ENCODE measurements at places on chromosomes 4 and X. TPM values are rescaled to one million over a fixed set of nuclear protein-coding genes. Genes with fewer than 3 reads are reported as not detected.

- DNase-seq, result no peak
Measured at GRCh38 chrX:48487362-48487798, 11.4 kb downstream of the FTSJ1 start.

- DNase-seq, result peak; percentile 64
Measured at GRCh38 chr4:76801621-76802235, 96.2 kb downstream of the SOWAHB start.

- no peak for DNase-seq
Measured at GRCh38 chr4:166421556-166422156, 548.6 kb downstream of the TLL1 start.

DNA sequence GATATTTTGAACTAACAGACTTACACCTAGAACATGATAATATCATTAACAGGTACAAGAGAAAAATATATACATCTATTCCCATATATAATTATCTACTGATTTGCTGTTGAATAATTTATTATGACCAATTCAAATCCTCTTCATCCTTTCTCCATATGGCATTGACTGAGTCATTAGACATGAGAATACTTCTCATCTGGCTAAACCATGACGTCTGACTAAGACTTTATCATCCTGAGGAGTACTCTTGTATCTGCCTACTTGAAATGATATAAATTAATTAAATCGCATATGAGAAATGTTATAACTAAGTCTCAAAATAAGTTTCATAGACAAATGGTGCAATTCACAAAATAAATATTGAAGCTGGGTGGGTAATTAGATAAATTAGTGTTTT is 67.4 kb downstream of the EMCN start:
- no peak for DNase-seq

GRCh38 chrX:114903618-114904017 is 113.8 kb downstream of the IL13RA2 start:
- no peak for DNase-seq

GRCh38 chr4:123517971-123518370 is 121.4 kb downstream of the SPRY1 start:
- DNase-seq, result no peak

DNA sequence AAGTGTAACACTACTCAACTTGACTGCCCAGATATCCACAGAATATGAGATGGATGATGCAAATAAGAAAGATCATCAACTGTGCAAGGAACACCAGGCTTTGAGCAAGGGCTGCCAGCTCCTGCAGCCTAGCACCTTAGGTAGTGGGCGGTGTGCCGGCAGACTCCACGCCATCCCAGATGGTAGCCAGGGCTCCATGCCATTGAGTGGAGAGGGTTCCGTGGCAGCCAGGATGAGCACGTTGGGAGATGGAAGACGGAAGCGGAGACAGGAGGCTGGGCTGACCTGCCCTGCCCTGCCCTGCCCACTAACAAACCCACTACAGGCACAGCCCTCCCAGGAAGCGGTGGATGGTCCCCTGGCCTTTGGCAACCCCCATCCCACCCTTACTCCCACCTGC is 51.9 kb downstream of the TMPRSS11F start:
- DNase-seq, result no peak

DNA sequence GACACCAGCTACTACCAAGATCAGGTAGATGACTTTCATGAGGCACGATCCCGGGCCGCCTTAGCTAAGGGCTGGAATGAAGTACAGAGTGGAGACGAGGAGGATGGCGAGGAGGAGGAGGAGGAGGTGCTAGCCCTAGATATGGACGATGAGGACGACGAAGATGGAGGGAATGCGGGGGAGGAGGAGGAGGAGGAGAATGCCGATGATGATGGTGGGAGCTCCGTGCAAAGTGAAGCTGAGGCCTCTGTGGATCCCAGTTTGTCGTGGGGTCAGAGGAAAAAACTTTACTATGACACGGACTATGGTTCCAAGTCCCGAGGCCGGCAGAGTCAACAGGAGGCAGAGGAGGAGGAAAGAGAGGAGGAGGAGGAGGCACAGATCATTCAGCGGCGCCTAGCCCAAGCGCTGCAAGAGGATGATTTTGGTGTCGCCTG is 481 bp downstream of the UTP3 start:
- DNase-seq, result peak; percentile 24

DNA sequence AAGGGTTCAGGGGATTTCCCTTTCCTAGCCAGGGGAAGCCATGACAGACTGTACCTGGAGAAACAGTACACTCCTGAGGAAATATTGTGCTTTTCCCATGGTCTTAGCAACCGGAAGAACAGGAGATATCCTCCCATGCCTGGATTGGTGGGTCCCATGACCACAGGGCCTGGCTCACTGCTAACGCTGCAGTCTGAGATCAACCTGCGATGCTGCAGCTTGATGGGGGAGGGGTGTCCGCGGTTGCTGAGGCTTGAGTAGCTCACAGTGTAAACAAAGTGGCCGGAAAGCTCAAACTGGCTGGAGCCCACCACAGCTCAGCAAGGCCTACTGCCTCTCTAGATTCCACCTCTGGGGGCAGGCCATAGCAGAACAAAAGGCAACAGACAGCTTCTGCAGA is 819.5 kb downstream of the TECRL start:
- DNase-seq, result no peak

DNA sequence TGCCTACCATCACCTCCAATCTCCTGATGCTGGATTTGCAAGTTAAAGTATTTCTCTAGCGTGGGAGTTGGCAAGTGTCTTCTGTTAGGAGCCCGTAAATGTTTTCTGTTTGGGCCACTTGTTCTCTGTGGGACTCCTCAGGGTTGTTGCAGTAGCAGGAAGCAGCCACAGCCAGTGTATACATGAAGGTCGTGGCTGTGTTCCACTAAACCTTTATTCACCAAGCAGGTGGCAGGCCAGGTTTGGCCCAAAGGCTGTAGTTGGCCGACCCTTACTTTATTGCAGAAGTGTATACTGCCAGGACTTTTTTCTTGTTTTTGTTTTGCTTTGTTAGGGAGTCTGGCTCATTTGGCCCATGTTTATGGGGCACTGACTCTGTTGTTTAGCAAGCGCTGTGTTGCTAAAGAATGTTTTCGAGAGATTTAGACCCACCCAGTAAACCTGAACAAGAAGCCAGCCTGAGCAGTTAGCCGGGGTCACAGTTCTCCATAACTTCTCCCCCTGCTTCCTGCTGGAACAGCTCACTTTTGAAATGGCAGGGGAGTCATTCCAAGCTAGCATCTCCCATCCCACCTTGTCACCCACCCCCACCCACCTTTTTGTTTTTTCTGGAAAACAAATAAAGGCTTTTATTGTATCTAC is 58.8 kb downstream of the SHROOM2 start:
- no peak for DNase-seq

- DNase-seq, result peak; percentile 82
Measured at GRCh38 chr4:153221783-153222706, 17.8 kb downstream of the TRIM2 start.

- peak; percentile 88 for DNase-seq
Measured at GRCh38 chr4:84966382-84967242, at the start of gene WDFY3. Gene WDFY3 (minus strand): TSS chr4:84966690. CDS start chr4:84860591, 106,099 bp downstream.

- DNase-seq, result no peak
Measured at GRCh38 chr4:112153211-112153791, 8.0 kb downstream of the FAM241A start.

GRCh38 chrX:71282514-71283402 is 677 bp upstream of the NONO start:
- DNase-seq, result peak; percentile 26

DNA sequence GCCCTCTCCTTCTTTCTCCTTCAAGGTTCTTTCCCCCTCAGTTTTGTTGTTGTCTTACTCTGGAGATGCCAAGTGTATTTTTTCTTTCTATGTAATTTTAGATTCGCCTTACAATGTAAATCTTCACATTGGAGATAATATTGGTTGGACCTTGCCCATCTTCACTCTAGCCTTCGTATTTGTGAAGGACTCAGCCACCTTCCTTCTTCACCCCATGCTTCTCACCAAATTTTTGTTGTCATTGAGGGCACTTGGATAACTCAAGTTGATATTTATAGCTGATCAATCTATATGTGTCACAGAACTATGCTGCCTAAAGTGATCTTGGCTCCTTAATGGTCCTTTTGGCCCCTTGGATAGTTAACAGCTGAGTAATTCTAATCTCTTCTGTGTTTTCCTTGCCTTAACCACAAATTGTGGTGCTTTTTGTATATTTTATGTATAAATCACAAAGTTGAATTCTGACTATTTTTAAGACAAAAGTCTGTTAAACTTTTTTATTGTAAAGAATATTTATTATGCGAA is 6.5 kb downstream of the SPRY1 start:
- DNase-seq, result no peak

DNA sequence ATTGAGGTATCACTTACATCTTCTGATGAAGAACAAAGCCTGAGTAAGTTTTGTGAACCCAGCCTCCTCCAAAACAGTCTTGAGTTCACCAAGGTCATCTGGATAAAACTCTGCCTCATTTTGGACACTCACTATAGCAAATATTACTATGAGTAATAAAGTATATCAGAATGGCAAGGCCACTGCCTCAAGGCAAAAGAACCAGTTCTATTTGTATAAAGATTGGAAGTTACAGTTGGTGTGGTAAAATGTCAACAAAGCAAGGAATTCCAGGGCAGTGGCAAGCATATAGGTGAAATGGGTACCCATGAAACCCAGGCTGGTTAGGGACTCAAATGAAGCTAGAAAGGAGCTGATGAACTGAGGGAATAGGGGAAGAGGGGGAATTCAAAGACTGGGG is 2.4 kb upstream of the ARHGEF6 start:
- DNase-seq, result no peak

DNA sequence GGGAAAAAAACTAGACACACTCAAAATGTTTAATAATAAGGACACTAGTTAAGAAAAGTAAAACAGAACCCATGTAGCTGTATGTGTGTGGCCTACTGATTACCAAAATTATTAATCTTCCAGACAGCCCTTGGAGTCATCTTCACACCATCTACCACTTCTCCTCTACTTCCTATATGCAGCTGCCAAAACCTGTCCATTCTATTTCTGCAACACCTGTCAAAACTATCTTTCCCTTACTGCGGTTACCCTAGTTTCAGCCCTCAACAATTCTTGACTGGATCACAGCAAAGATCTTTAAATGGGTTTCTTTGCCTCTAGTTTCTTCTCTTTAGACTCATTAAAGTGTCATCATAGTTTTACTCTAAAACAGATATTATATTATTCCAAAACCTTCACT is 72.6 kb downstream of the GPR82 start:
- no peak for DNase-seq

- DNase-seq, result no peak
Measured at GRCh38 chr4:35938936-35939335, 305.4 kb downstream of the ARAP2 start.

DNA sequence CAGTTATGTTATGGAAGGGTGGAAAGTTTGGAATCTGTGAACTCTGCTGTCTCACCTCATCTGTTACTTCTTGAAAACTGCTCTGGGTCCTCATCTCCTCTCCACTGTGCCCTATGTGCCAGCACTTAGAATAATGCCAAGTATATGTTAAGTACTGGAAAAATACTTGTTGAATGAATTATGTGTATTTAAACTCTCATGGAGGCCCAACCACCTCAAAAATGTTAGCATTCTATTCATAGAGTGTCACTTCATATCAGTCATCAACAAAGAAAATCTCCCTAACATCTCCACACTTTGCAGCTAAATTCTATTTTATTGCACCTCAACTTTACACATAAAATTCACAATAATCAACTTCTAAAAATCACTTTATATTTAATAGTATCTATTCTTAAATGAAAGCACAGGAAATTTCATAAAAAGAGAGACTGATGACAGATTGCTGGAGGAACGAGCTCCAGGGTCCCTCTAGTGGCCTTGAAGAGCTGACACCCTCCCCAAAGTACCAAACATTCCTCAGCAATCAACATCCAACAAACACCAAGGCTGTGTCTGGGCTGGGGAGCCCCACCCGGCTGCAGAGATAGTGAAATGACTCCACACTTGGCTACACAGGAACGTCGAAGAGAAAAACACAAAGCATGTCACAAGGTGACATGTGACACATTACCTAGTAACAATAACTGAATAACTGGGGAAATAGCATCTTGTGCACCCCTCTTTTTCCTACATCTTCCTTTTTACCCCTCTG is 45.8 kb downstream of the SLC39A8 start:
- DNase-seq, result peak; percentile 11

- DNase-seq, result peak; percentile 84
Measured at GRCh38 chrX:154373340-154374306, 811 bp downstream of the FLNA start.

DNA sequence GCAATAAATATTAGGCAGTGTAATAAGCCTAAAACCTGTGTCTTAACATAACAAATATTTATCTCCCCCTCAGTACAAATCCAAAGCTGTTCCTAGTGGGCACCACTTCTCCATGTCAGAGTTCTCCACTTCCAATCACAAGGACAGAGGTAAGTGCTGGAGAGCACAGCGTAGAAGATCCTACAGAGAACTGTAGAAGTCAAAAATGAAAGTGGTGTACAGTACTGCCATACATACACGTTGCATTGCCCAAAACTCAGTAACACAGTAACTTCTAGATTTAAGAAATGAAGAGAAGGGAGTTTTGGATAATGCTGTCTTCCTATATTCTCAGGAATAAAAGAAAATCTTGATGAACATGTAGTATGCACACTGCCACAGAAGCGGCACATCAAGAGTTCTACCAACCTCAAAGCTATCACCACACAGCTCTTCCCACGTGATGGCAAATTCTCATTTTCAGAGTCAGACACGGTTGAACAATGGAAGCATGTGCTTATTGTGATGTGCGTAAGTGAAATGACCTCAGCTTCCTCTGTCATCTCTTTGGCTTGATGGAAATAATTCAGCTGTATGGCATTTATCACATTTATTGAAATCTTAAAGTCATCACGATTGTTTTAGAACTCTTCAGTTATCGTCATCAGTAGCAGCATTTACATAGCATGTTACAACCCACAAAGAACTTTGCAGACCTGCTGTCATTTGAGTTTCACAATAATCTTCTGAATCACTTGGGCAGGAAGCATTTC is 27.1 kb upstream of the SPANXN4 start:
- no peak for DNase-seq

DNA sequence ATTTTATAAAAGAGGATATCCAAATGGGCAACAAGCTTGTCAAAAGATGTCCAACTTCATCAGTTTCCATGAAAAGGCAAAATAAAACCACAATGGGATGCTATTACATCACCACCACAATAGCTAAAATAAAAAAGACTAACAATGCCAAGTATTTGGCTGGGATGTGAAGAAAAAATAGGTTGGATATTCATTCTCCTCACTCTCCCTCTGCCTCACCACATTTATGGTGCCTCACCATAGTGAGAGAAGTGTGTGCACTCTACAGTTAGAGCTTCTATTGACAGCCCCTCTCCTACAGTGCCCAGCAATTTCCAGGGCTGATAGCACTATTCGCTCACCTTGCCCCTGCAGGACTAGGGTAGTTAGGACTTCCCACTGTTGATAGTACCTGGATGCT is 25.5 kb downstream of the VEGFC start:
- DNase-seq, result no peak

The NPNT gene
- 0.97 TPM for total RNA-seq

The C4orf50 gene
- total RNA-seq, result 0.11 TPM

The EGF gene
- total RNA-seq, result 5.3 TPM

The MMRN1 gene
- not detected for total RNA-seq

The PPID gene
- 37.2 TPM for total RNA-seq
